ENCODE measurements at places on chromosomes 16 and 17.

- DNase-seq = no peak
These were observed 11.5 kb downstream of the UBE2G1 start for GRCh38 chr17:4354862-4355514.

- DNase-seq = no peak
These were observed 7.1 kb downstream of the CARHSP1 start for GRCh38 chr16:8861563-8862308.

DNA sequence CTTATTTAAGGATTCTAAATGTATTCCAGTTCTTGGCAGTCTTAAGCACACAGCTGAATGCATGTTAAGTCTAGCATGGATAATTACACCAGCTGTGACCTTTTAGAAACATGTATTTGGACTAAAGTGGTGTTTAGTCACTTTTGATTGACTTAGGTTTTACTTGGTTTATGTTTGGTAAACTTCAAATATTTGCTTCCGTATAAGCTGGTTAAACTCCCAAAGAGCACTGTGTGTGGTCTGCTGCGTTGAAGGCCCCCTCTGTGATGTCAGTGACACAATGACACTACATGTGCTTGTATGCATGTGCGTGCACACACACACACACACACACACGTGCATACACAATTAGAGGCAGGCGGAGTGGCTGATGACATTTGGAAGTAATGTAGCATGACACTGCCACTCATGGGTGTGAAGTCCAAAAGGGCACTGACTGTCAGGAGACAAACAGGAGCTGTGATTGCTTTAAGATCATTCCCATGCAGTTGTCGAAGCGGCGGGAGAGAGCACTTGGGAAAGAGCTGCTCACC lies 156.1 kb upstream of the CDH13 start:
- DNase-seq = no peak

- no peak for DNase-seq
These were observed 22.6 kb downstream of the SLC25A10 start for GRCh38 chr17:81734405-81735263.

DNA sequence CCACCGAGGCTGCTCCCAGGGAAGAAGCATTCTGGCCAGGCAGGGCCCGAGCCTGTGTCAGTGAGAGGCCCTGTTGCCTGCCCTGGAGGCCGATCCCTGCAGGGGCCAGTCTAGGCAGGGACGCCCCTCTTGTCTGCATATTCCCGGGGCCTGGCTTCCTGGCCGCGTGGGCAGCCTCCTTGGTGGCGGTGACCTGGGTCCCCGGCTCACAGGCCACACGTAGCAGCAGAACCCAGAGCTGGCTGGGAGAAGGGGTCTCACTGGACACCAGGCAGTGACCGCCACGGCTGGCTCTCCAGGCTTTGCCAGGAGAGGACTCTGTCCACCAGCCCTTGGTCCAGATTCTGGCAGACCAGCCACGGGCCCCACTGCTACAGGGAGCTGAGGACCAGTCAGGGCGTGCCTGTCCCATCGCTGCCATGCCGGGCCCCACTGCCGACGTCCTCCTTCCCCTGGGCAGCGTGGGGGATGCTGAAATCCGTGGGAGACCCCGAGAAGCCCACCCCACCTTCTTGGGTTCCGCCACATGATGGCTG lies 3.7 kb upstream of the CACNA1H start:
- DNase-seq = no peak

- no peak for DNase-seq
These were observed 1.4 kb downstream of the PYDC1 start for GRCh38 chr16:31215287-31216162.

GRCh38 chr17:61897548-61898180 lies 30.1 kb downstream of the INTS2 start:
- no peak for DNase-seq

- DNase-seq = no peak
These were observed 19.0 kb upstream of the NBR1 start for GRCh38 chr17:43151880-43152456.

- DNase-seq = no peak
These were observed 32.4 kb downstream of the KCNJ16 start for GRCh38 chr17:70107441-70107840.

DNA sequence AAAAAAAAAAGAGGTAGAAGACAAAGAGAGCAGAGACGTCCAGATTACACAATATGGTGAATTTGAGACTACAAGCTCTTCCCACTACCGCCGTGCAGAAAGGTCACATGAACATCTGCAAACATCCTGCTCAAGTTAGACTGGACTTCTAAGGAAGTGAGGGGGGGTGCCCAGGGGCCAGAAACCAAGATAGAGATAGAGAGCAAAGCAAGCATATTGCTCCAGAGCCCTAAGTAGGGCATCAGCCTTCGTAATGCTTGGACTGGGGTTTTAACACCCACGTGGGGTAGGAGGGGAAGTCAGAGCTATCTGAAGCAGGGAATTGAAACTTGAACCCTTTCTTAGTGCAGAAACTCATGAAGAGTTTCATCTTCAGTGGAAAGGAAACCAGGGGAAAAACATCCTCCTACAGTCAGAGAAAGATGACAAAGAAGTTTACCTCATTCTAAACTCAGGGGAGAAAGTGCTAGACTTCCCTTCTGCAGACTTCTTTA lies 8.7 kb downstream of the CLEC19A start:
- DNase-seq = peak; percentile 42

DNA sequence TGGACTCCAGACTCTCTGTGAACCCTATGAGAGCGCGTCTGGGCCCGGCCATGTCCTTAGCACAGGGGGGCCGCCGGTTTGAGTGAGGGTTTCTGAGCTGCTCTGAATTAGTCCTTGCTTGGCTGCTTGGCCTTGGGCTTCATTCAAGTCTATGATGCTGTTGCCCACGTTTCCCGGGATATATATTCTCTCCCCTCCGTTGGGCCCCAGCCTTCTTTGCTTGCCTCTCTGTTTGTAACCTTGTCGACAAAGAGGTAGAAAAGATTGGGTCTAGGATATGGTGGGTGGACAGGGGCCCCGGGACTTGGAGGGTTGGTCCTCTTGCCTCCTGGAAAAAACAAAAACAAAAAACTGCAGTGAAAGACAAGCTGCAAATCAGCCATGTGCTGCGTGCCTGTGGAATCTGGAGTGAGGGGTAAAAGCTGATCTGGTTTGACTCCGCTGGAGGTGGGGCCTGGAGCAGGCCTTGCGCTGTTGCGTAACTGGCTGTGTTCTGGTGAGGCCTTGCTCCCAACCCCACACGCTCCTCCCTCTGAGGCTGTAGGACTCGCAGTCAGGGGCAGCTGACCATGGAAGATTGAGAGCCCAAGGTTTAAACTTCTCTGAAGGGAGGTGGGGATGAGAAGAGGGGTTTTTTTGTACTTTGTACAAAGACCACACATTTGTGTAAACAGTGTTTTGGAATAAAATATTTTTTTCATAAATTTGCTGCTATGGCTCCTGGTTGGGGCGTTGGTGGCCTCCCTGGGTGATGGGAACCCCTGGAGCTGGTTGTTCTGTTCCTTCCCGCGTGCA lies 23.1 kb downstream of the STAT5A start:
- DNase-seq = no peak

DNA sequence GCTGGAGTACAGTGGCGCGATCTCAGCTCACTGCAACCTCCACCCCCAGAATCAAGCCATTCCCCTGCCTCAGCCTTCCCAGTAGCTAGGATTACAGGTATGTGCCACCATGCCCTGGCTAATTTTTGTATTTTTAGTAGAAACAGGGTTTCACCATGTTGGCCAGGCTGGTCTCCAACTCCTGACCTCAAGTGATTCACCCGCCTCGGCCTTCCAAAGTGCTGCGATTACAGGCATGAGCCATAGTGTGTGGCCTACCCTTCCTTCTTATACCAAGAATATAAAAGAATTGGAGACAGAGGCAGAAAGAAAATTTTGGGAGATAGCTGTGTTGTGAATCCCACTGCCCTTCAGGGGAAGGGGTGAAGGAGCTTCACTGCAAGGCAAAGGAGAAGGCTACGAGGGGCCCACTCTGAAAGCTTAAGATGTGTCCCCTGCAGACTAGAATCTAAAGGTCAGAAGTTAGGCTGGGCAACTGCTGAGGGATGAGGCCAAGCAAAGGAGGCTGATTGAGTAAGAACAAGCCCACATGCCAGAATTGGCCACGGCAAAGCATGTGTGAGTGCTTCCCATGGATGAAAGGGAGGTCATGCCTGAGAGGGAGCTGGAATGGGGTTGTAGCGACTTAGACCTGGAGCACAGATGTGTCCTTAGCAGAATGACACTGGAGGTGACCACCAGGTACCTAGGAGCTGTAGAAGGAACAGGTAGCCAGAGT lies 8.4 kb upstream of the CRYBA1 start:
- DNase-seq = no peak

- DNase-seq = no peak
These were observed 9.8 kb downstream of the ADAM11 start for GRCh38 chr17:44768505-44769142.

- no peak for DNase-seq
These were observed 4.3 kb upstream of the ZNF750 start for GRCh38 chr17:82843904-82844680.

GRCh38 chr16:11405331-11406176 lies 60.3 kb downstream of the RMI2 start:
- DNase-seq = no peak

DNA sequence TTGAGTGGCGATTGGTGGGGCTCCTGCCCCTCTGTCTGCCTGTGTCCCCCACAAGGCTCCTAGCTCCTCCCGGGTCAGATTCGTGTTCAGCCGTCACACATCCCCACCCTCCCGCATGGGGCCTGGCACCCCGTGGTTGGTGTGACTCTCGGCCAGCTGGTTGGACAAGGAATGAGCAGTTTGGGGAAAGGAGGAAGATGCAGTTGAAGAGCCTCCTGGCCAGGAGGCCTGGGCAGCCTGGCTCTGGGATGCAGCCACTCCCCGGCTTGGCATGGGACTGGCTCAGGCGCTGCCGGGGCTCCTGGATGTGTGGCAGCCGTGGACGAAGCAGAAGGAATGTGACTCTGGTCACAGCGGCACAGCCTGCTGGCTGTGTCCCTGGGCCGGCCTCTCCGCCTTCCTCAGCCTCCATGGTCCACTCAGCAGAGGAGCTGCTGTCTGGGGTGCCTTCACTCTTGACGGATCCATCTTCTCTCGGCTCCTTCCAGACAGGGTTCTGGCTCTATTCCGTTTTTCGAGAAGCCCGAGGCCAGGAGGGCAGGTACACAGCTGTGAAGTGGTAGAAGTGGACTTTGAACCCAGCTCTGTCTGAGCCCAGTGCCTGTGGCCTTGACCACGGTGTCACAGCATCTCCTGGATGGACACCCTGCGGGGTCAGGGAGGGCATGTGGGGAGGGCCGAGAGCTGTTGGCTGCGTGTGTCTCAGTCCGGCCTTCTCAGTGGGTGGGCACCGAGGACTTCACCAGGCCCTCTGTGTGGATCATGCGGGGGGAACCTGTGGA lies 2.1 kb downstream of the TRAF7 start:
- no peak for DNase-seq

GRCh38 chr16:84683691-84684591 lies 15.9 kb upstream of the USP10 start:
- DNase-seq = no peak

- DNase-seq = no peak
These were observed 54.8 kb upstream of the MAP3K14 start for GRCh38 chr17:45371414-45372324.

Measured in GM19239 (cell line).